Daoy (cell line): ENCODE measurements at places on chromosomes 16 and 17. TPM values are rescaled to one million over a fixed set of nuclear protein-coding genes. Genes with fewer than 3 reads are reported as not detected.

Gene ABCA9
- 0.09 TPM in 1 of 2 replicates, not detected in the other for total RNA-seq

Gene ELMO3
- 0.97 and 1.8 TPM in 2 replicates for total RNA-seq

Gene SLC16A13
- 0.34 TPM in 1 of 2 replicates, not detected in the other for total RNA-seq

Gene C1QL1
- 1.2 and 4.9 TPM in 2 replicates for total RNA-seq

Gene KAT7
- 22.9 and 31.4 TPM in 2 replicates for total RNA-seq

Gene NTHL1
- total RNA-seq: 29.3 and 39.4 TPM in 2 replicates

Gene KCNJ12
- total RNA-seq: 2.8 and 2.9 TPM in 2 replicates

Gene SUPT6H
- 28.4 and 38.2 TPM in 2 replicates for total RNA-seq

Gene PSMC3IP
- 17.4 and 32.3 TPM in 2 replicates for total RNA-seq

Gene KRT36
- total RNA-seq: not detected in 2 replicates

Gene KRTAP9-4
- not detected in 2 replicates for total RNA-seq

Gene GSDMA
- total RNA-seq: not detected in 2 replicates

Gene SERPINF2
- 0.06 and 0.80 TPM in 2 replicates for total RNA-seq

Gene LITAFD
- not detected in 2 replicates for total RNA-seq

Gene CNGB1
- total RNA-seq: under 0.01 TPM in 1 of 2 replicates, not detected in the other

Gene EPN3
- total RNA-seq: not detected in 2 replicates

Gene KRT27
- total RNA-seq: not detected in 2 replicates

Gene CHST4
- 0.06 and 0.30 TPM in 2 replicates for total RNA-seq

Gene LRRC3C
- not detected in 2 replicates for total RNA-seq

Gene NTN3
- total RNA-seq: not detected in 2 replicates

Gene KRTAP4-2
- total RNA-seq: not detected in 2 replicates

Gene PRSS53
- total RNA-seq: 0.39 and 1.2 TPM in 2 replicates
